Left renal cortex interstitium (tissue), 4 donors: ENCODE measurements at places on chromosomes 3 and 15.

- no peak for DNase-seq
These were observed 66.4 kb upstream of the GOLIM4 start for GRCh38 chr3:168162172-168162571.

DNA sequence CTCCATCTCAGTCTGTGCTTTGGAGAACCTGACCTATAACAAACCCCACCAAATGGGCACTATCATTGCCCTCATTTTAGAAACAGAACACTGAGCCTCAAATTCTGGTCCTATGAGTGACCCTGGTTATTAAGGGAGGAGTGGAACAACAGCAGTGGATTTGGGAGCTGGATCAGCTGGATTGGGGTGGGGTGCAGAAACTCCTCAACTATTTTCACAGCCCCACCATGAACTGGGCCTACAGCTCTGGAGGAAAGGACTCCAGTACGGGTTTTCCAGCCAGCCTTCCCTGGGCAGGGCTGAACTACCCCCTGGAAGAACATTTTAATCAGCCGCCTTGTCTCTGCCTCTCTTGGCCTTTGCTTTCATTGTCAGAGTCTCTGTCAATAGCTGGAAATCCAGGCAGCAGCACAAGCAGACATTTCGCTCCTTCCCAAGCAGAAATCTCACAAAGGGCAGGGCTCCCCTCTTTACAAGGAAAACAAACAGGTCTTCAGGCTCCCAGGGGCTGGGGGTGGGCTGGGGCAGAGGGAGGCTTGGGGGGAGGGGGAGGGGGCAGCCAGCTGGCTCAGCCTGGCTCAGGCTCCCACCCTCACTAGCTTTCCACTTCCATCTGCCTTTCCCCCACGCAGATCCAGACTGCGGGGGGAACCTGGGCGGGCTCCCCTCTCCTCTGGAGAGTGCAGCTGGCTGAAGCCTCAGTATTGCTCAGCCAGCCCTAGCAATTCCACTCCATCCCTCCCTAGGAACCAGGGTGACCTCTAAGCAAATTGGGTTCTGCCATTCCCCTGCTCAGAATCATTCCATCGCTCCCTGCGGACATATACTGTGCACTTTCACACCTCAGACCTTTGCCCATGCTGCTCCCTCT lies 13.7 kb upstream of the TLE3 start:
- DNase-seq = no peak

DNA sequence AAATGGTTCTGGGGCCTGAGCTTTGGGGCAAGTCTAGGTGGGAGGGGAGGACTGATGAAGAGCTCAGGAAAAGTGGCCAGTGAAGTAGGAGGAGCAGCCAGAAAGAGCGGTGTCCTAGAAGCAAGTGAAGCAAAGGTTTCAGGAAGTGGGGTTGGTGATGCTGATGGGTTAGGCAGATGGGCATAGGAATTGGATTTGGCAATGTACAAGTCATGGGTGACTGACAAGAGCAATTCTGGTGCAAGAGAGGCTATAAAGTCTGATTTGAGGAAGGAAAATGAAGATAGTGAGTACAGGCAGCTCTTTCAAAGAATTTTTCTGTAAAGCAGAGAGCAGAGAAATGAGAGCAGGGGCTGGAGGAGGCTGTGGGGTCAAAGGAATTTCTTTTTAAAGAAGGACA lies 19.7 kb downstream of the ALPK3 start:
- no peak for DNase-seq

- no peak for DNase-seq
These were observed 51.8 kb downstream of the KLF15 start for GRCh38 chr3:126305427-126305826.

DNA sequence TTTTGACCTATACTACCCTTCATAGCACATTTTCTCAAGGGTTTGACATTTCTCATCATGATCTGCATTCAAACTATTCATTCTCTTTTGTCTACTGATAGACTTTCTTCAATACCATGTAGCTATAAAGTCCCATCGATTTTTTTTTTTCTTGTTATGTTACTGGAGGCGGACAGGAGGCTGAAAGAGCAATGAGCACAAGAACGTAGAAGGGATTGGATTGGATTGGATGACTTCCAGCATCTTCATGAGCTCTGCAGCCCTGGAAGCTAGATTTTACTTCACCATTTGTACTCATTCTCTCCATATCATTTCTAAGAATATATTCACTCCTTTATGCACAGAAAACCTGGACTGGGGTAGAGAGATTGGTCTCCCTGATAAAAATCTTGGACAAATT lies 43.2 kb downstream of the DUT start:
- no peak for DNase-seq

DNA sequence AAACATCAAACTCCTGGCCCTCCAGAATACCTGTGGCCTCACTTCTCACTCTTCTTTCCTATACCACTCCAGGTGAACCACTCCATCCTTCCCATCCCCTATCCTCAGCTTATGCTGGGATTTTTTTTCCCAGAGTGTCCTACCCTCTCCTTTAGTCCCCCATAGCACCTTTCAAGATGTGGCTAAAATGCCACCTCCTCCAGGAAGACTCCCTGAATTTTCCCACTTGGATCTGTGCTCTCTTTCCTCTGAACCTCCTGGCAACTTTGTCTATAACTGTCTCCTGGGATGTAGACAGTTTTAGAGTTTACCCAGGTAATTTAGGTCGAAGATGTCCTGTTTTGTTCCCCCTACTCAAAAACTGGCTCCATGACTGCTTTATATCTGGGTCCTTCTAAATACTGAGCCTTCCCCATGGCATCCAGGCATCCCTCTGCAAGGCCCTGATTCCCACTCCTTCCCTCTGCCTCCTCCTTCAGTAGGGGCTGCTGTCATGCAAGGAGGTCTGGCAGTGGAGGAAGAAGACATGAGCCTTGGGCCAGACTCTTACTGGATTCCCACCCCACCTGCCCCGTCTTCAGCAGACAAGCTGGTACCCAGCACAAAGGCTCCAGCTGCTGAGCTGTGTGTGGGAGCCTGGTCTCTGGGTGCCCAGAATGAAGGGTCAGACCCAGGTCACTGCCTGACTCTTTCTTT lies 161.5 kb downstream of the SMAD6 start:
- DNase-seq = no peak

- DNase-seq = no peak
These were observed 185.9 kb downstream of the ERC2 start for GRCh38 chr3:56282341-56282740.

GRCh38 chr3:196414469-196414868 lies 17.8 kb downstream of the UBXN7 start:
- DNase-seq = no peak

DNA sequence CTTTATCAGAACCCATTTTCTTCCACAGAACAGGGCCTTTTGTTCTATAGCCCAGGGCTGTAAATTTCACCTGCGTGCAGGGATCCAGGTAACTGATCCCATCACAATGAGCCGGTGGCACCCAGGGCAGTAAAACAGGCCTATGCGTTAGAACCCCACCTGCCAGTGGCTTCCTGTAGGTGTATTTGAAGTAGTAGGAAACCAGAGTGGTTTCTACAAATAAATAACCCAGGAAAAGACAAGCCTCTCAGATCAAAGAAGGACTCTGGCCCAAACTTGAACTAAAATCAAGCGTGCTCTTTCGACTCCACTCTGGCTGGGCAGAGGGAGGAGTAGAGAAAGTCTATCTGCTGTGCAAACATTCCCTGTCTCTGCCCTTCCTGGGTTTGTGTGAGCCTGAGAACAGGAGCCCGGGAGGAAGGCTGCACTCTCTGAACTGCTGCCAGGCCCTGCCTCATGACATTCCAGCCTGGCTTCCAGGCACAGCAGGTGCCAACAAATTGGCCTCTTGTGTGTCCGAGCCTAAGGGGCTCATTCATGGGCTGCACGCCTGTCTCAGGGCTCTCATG lies 77.7 kb downstream of the CEMIP start:
- DNase-seq = no peak

- no peak for DNase-seq
These were observed 29.4 kb upstream of the HEG1 start for GRCh38 chr3:125085166-125085565.
